ENCODE measurements at places on chromosomes 5 and 9. TPM values are rescaled to one million over a fixed set of nuclear protein-coding genes. Genes with fewer than 3 reads are reported as not detected.

DNA sequence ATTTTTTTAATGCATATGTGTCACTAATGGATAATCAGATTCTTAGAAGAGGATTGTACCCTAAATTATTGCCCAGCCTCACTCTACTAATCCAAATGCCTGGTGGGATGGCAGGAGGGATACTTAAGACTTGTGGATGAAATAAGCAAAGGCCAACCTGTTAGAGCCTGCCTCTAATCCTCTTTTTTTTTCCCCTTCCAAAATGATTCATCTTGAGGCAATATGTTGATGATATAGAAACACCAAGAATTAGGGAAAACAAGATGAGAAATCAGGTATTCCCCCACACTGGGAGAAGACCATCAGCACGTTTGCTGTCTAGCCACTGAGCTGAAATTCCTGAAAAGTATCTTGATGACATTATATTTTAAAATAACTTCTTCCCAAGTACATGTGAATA lies 52.0 kb downstream of the RFK start:
- no peaks in the 10 kb centered on the region for H3K36me3 ChIP-seq
- no peak overlapping the region for H3K27ac ChIP-seq
- H3K27me3 ChIP-seq: no peaks in the 10 kb centered on the region
- no peak overlapping the region for H3K4me3 ChIP-seq
- DNase-seq: no peak

GRCh38 chr5:107807431-107807830 lies 136.7 kb upstream of the EFNA5 start:
- no peak overlapping the region for H3K4me3 ChIP-seq
- H3K27me3 ChIP-seq: no peaks in the 10 kb centered on the region
- peaks cover 8% of the 10 kb centered on the region for H3K4me1 ChIP-seq
- H3K27ac ChIP-seq: no peak overlapping the region

DNA sequence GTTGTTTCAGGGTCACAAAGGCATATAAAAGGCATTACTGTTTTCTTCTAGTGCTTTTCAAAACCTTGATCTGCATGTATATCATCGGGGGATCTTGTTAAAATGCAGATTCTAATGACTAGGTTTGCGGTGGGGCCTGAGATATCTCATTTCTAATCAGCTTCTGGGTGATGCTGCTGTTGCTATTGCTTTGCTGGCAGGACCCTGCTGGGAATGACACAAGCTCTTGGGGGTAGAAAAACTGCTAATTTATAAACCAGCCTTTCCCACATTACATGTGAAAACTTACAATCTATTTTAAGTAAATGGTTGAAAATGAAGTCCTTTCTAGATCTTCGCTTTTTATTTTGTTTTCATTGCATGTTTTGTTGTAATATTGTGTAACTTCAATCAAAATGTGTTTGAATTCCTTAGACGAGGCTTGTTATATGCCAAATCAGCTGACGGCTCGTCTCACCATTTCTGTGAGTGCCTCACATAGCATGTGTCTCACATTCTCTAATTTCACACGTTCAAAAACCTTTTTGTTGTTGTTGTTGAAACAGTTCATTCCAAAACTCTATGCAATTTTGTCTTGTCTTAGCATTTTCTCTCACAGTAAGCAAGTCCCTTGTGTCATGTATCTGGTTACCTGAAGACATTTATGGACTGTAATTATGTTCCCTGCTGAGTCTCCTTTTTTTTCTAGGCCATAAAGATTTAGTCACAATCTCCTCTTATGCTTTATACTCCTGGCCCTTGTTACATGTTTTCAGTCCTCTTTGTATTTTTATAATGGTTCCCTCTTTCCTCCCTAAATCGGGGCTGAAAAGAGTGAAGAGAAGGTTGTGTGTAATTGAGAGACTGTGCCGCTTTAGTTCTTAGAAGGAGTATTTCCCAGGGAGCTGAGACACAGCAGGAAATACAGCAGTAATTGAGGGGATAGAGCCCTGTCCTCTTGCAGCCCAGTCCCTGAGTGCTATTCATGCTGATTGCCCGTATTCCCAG lies 521.0 kb upstream of the SEMA6A start:
- no peak overlapping the region for H3K4me3 ChIP-seq
- H3K36me3 ChIP-seq: no peaks in the 10 kb centered on the region
- no peak overlapping the region for H3K27ac ChIP-seq
- DNase-seq: no peak

IFNB1 gene
- total RNA-seq: not detected
